ENCODE measurements at places on chromosomes 11 and 22.

DNA sequence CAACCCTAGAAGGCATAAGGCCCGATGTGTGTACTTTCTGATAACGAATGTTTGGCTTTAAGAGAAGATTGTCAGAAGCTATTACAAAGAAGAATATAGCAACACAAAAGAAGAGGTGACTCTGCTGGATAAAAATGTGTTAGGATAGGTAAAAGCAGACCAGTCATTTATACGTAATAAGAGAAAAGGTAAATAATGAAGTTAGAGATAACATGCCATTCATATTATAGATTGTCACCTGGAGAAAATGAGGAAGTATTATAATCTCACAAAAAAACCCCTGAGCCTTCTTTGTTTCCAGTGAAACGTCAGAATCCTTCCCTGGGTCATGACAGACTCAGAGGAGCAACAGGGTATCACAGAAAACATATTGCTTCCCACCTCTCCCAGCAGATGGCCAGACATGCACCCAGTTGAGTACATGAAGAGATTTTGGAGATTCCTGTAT, 36.1 kb downstream of the PPFIA1 start:
- no peak for DNase-seq

- no peak for DNase-seq
Observed at GRCh38 chr22:44995105-44995514, 14.7 kb downstream of the PHF21B start.

- peak; percentile 58 for DNase-seq
Observed at GRCh38 chr11:133966921-133967598, 10.3 kb upstream of the IGSF9B start.

DNA sequence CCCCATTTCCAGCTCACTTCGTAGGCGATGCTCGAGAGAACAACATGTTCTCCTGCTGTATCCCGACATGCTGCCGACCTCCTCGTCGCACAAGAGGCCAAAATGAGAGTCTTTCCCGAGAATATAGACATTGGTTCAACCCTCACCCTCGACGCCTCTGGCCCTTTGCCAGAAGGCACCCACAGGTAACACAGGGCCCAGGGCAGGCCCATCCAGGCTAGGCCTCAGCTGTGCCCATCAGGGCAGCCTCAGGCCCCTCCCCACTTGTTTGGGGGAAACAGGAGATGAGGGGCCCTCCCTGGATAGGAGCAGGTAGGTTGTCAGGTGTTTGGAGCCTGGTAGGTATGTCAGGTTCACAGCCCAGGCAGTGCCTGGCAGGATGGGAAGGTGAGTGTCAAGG, 2.7 kb upstream of the RGL4 start:
- no peak for DNase-seq

DNA sequence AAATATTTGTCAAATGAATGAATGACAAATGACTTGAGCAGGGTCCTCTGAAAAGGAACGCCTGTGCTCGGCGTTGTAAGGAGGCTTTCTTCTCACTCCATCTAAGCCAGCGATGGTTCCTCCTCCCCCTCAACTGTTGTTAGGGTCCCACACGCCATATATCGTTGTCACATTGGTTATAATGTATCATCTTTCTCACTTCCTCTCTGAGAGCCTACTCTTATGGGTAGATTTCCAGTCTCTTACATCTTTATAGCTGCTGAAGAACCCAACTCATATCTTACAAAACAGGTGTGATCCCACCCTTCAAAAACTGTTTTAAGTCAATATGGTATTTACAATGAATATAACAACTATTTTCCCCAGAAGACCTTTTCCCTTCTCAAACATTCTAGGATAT, 81.5 kb downstream of the NAV2 start:
- DNase-seq, result no peak

DNA sequence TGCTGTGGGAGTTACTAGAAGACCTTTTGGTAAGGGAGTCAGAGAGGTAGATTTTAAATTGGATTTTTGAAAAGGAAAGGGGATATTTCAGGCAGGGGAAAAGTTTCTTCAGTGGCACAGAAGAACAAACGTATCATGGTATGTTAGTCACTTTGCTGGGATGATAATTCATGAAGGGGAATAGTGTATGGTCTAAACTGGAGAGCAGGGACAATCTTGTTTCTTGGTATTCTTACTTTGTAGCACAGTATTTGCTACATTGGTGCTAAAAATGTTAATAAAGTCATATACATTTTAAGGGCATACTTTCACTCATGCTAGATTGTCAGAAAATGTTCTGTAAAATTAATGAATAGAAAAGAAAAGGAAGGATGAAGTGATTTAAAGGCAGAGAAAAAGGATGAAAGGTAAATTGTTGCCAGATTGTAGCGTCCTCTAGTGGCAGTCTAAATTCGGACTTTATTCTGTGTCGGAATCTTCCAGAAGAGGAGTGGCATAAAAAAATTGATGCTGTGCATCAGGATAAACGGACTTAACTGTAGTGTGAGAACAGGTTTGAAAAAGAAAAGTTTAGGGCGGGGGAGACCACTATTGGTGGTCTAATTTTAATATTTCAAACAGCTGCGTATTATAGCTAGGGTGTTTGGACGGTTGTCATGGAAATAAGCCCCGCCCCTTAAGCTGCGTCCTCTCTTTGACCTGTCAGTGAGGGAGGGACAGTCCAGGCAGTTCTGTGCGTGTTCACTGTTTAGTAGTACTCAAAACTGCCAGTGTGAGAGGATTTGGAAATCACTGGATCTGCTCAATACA, at the start of gene BCO2:
Gene BCO2 (plus strand): TSS at position 724 of the 810 bp plus-strand sequence. CDS start 90 bp downstream, outside the sequence.
- peak; percentile 3 for DNase-seq
